ENCODE measurements at places on chromosomes 11 and 22.

DNA sequence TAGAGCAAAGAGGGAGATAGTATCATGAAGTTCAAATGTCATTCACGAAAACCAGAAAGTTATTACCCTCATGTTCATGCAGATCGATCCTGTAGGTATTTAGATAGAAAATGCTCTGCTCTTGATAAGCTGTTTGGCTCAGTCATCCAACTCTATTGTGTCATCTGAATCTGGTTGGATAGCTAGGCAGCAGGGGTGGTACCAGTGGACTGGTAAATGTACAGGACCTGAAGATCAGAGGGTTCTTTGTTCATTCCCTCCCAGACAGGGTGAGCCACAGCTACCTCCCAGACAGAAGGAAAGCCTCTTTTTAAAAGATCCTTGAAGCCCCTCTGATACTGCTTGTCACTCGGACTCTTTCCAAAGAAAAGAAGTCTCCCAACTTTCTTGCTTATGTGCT, 29.8 kb upstream of the DRD2 start:
- no peak for DNase-seq

- DNase-seq = no peak
Measured at GRCh38 chr11:134372961-134373360, 39.1 kb downstream of the B3GAT1 start.

DNA sequence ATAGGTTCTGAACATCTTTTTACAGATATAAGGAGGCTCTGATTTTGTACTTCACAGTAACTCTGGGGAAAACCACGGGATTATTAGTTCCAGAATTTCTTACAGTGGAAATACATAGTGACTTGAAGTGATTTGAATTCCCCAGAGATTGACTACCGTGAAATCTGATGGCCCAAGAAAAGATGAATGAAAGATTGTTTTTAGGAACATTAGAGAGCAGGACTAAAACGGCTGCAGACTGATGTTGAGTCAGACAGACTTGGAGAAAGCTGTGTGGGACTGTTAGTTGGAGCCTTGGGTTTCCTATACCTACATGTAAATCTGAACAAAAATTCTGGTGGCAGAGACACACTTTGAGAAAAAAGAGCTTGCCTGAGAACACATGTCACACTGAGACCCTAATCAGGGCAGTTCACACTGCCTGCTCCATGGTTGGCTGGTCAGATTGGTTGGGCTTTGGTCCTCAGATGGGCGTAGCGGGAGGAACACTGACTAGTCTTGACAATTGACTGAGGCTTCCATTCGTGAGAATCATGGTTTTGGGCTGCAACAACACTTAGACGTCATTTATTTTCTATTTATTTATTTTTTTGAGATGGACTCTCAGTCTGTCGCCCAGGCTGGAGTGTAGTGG, 6.8 kb downstream of the PPP6R3 start:
- DNase-seq = no peak

GRCh38 chr11:38323961-38324761, 1726.1 kb upstream of the RAG2 start:
- no peak for DNase-seq

DNA sequence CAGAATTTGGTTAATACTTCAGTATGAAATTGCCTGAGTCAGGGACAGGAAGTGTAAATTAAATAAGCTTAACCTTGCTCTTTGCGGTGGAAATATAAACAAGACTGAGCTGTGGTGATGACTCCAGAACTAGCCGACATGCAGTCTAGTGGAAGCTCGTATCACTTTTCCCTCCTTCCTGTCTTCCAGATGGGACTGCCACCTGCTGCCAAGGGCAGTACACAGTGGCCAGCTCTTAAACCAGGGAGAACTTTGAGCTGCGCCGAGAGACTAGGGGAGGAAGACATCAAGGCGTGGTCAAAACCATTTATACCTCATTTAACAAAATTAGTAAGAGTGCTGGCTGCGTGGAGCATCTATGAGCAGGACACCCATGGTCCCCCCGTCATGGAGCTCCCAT, 31.3 kb upstream of the CTTN start:
- DNase-seq = no peak

- no peak for DNase-seq
Measured at GRCh38 chr11:60169264-60169915, 13.5 kb downstream of the MS4A6A start.

DNA sequence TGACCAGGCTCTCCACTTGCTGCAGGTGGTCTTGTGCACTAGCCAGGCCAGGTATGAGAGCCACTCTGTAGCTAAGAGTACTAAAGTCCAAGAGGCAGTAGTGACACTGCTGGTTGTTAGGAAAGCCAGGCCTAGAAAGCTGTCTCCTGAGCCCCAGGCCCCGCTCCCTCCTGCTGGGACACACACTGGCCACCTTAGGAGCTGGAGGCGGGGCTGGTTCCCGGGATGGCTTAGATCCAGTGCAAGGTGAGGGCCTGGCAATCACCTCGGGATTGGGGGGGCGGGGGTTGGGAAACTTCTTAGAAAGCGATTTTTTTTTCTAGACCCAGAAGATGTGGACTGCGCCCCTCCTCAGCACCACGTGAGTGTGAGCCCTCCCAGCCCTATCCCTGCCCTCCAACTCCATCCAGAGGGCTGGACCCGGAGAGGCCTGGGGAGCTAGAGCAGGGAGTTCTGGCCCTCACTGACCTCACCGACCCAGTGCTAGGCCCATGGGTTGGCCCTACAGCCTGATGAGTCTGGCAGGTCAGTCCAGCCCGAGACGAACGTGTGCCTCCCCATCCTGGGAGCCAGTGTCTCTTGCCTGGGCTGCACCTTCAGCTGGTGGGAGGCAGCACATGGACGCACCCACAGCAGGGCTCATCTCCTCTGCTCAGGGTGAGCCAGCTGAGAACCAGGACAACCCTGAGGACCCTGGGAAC, 18.1 kb downstream of the SLC37A2 start:
- no peak for DNase-seq

- DNase-seq = no peak
Measured at GRCh38 chr22:47691152-47691895, 928.9 kb downstream of the TBC1D22A start.

GRCh38 chr11:46555267-46556054, 38.4 kb downstream of the AMBRA1 start:
- DNase-seq = no peak

- no peak for DNase-seq
Measured at GRCh38 chr22:19832476-19833108, 22.1 kb downstream of the GNB1L start.

DNA sequence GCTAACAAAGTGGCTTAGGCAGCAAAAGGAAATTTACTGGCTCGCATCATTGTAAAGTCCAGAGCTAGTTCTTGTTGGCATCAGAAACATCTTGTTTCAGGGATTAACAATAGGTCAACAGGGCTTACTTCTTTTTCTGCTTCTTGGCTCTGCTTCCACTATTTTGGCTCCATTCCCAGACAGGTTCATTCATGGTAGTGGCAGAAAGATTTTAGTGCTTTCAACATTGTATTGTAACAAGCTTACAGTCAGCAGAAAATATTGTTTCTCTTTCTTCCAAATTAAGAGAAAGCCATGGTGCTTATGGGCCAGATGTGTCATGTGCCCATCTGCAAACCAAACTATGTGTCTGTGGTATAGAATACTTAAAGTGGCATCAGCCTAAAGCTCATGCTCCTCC, 315.6 kb downstream of the RAB38 start:
- DNase-seq = no peak

DNA sequence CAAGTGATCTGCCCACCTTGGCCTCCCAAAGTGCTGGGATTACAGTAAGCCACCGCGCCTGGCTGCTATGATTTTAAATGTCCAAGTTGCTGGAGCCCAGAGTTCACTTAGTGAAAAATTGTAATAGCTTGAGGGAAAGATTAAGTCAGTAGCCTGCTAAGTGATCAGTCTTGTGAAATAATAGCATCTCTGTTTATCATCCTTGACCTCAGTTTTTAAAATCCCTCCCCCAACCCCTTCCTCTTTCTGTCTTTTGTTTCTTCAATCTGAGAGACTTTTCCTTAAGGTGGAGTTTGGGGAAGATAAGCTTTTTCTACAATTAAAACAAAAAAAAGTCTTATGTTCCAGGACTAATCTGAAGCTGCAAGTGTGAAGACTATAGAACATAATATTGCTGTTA, 6.4 kb downstream of the HIPK3 start:
- no peak for DNase-seq

DNA sequence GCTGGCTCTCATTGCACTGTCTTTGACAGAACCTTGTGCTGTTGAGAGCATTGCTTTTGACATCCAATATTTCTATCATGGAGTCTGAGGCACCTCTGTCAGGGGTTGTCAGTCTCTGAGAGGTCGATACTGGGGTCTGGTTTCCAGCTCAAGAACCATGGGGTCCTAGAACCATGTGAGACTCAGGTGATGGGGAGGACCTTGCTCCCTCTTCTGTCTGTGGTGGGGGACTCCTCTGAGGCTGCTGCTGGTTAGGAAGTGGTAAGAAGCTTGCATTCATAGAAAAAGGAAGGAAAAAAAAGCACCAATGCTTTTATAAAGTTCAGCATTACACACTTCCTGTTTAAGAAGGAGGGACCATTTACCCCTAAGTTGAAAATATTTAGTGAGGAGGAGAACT, 91.8 kb upstream of the CD44 start:
- no peak for DNase-seq

- DNase-seq = no peak
Measured at GRCh38 chr22:27270818-27271510, 530.6 kb downstream of the MN1 start.

DNA sequence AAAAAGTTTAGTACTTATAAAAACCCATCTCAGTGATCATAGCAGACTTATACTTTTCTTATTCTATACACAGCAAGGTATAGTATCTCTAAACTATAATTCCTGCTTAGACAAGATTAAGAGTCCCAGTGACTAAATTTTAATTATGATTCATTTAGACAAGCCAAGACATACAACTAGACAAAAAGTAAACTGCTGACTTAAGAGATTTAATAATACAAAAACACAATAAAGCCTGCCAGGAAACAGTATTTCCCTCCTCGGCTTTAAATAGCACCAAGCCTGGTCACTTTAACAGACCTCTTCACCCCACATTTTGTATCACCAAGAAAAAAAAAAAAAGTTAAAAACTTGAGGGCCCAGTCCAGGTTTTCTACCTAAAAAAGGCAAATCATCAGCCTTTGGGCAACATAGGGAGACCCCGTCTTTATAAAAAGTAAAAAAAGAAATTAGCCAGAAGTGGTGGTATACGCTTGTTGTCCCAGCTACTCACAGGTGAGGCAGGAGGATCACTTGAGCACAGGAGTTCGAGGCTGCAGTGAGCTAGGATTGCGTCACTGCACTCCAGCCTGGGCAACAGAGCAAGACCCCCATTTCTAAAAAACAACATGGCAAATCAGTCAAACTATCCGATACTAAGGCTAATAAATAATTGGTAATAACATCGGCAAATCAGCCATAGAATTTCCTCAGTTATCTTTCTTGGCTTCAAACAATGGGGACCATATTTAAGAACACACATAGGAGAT, 53.8 kb downstream of the SIK3 start:
- no peak for DNase-seq

- DNase-seq = no peak
Measured at GRCh38 chr11:11403763-11404725, 51.0 kb upstream of the CSNK2A3 start.

- no peak for DNase-seq
Measured at GRCh38 chr11:132112846-132113245, 742.4 kb downstream of the NTM start.

- peak; percentile 61 for DNase-seq
Measured at GRCh38 chr22:24429411-24430365, 2.3 kb downstream of the ADORA2A start.

DNA sequence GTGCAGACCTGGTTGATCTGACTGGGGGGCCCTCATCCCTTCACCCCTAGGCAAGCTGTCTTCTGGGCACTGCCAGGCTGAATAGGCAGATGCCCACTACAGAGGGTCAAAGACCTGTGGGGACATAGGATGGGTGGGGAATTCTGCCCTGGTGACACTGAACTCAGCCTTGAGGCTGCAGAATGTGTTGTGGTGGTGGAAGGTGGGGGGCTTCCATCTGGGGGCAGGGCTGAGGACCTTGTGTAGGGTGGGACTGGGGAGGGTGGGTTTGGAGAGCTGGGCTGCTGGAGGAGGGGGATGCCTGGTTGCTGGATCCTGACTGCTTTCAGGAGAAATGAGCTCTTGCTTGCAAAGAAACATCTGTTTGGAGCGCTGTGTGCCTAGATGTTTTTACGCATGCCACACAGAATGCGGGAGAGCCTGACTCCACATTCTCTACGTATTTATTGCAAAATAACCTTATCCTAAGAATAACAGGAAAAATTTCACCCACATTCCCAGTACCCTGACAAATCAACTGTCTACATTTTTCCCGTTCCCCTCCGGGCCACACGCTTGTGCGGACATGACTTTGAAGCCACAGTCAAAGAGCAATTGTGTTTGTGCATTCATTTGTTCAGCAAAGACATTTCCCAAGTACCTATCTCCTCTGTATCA, 18.3 kb downstream of the SMIM38 start:
- no peak for DNase-seq

GRCh38 chr22:44449683-44450425, 48.2 kb downstream of the RTL6 start:
- no peak for DNase-seq

- no peak for DNase-seq
Measured at GRCh38 chr22:26409719-26410335, 19.2 kb upstream of the ASPHD2 start.

GRCh38 chr22:17774926-17775685, 837 bp upstream of the BID start:
- DNase-seq = no peak

DNA sequence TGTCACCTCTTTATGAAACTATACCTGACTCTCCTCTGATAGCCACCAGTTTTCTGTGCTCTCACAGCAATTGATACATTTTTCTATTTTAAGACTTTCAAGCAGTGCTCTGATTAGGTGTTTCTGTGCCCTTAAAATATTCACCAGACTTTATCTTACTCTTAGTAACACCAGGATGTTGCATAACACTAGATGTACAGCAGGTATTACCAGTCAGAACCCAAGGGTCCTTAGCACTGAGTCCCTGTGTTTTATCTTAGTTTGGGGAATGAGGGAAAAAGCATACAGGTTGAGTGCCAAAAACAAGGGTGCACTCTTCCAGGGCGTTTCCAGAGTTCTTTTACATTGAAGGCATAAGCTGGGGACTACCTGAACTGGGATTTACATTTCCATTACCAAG, 51.4 kb downstream of the COPB1 start:
- no peak for DNase-seq

GRCh38 chr11:75815345-75816168, 547 bp downstream of the UVRAG start:
- no peak for DNase-seq

- peak; percentile 43 for DNase-seq
Measured at GRCh38 chr11:64204464-64204989, 2.0 kb upstream of the FERMT3 start.

- peak; percentile 80 for DNase-seq
Measured at GRCh38 chr11:59560702-59561473, 49.5 kb downstream of the OR4D9 start.

- DNase-seq = no peak
Measured at GRCh38 chr11:26958005-26958701, 35.8 kb upstream of the FIBIN start.

GRCh38 chr11:87338046-87338639, 300.4 kb downstream of the TMEM135 start:
- DNase-seq = no peak

GRCh38 chr11:12246989-12247388, 130.4 kb upstream of the PARVA start:
- no peak for DNase-seq
